ENCODE measurements at places on chromosomes 5 and 9.

DNA sequence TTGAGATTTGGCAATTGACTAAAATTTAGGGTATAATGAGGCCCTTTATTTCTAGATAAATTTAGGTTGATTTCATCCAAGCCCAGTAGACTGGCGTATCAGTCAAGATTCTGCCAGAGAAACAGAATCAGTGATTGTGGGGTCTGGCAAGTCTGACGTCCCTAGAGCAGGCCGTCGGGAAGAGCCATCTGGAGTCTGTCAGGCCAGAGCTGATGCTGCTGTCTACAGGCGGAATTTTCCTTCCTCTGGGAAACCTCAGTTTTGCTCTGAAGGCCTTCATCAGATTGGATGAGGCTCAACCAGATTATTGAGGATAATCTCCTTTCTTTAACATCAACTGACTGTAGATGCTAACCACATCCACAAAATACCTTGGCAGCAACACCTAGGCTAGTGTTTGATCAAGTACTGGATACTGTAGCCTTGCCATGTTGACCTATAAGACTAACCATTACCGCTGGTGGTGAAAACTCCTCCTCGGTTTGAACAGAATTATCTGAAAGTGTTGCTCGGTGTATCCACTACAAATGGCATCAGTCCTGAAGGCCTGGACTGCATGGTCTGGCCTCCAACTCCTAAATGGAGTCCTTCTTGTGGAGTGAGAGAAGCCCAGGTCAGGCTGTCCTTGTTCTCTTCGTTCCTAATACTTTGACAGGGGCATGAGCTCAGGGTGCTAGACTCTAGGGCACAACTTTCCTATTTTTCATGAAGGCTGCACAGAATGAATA is 83.2 kb upstream of the ANKH start:
- DNase-seq: no peak

DNA sequence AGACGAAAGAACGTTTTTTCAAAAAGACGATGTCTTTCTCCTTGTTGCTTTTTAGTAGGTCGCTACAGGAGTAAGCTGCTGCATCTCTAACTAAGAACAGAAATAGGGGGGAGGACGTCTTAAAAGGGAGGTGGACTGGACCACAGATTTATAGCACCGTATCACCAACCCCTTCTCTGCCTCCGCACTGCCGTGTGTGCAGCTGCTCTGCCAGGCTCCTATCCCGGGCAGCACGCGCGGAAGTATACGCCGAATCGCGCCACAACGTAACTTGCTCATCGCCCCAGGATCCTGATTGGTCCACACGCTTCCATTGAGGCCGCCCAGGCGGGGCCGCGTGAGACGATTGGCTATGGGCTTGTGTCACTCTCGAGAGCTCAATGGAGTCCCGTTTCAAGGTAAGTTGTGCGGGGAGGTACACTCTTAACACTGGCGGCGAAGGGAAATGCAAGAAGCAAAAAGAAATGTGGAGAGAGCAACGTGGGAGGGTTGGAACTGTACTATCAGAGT is at the start of gene ELAVL2:
Gene ELAVL2 (minus strand): TSS at position 121 of the 510 bp plus-strand sequence. CDS start 64,006 bp downstream, outside the sequence.
- DNase-seq: peak; percentile 99

DNA sequence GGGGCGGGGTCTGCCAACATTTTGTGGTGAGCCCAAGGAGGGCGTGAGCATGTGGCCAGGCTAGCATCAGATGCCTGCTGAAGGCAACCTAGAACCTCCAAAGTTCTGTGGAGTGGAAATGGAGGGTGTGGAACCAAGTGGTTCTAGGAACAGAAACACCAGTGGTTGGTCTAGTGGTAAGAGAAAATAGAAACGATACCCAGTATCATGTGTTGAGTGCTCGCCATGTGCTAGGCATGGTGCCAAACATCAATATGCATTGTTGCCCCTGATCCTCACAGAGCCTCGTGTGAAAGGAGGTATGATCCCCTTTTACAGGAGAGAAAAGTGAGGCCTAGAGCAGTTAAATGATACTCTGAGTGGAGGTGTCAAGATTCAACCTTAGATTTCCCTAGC is 31.5 kb upstream of the MVB12B start:
- no peak for DNase-seq

DNA sequence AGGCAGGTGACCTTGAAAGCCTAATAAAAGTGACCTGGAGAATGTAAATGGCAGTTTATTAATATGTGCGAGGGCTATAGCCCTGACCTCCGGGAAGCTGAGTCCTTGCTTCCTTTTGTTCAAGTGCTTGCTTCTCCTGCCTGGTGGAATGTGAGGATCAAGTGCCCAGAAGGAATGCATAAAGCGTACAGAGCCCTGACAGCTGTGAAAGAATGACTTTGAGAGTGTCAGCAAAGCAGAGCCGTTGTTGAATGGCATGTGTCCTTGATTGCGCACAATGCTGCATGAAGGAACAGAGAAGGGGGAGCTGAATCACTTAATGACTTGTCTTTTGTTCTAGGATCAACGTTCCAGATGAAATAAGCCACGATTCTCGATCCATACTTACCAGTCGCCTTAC is 133.0 kb downstream of the SLF1 start:
- no peak for DNase-seq

- no peak for DNase-seq
Measured at GRCh38 chr5:61081741-61082140, 80.5 kb downstream of the SMIM15 start.

DNA sequence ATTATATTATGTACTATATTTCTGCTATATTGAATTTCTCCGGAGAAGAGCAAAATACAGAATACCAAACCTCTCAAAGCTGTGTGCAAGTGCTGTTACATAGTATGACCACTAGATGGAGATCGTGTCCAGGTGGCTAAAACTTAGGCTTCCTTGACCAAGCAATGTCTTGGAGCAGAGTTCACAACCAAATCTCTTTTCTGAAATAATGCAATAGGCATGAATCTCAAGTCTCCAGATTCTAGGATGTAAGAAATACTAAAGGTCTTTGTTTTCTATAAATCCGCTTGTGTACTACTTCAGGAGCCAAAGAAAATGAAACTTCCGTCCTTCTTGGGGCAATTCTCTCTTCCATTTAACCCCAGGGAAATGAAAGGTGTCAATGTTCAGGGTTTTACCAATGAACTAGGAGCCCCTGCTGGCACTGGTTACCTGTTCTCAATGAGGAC is 181.5 kb upstream of the RAI14 start:
- peak; percentile 57 for DNase-seq

GRCh38 chr5:90421136-90421535 is 11.6 kb upstream of the CETN3 start:
- DNase-seq: no peak

DNA sequence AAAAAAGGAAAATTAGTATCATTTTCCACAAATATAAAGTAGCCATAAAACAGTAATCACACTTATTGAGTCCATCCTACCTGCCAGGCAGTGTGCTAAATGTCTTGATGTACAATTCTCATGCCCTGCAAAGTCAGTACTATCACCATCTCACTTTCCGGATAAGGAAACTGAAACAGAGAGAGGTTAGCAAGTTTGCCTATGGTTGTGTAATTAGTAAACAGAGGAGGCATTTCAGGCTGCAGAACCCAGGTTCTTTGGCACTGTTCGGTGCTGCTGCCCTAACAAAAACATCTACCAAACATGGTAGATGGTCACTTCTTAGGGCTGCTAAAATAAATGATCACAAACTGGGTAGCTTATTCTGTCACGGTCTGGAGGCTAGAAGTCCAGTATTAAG is 22.6 kb downstream of the PLAC8L1 start:
- DNase-seq: no peak

DNA sequence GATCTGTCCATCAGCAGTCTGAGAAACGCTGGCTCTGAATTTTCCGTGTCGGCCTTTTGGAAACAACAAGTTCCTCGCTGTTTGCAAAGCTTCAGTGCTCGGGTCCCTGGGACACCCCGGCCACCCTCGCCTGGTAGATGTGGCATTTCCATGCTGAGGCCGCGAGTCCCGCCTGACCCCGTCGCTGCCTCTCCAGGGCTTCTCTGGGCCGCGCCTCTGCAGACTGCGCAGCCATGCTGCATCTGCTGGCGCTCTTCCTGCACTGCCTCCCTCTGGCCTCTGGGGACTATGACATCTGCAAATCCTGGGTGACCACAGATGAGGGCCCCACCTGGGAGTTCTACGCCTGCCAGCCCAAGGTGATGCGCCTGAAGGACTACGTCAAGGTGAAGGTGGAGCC is 4.7 kb downstream of the NTNG2 start:
- DNase-seq: no peak

DNA sequence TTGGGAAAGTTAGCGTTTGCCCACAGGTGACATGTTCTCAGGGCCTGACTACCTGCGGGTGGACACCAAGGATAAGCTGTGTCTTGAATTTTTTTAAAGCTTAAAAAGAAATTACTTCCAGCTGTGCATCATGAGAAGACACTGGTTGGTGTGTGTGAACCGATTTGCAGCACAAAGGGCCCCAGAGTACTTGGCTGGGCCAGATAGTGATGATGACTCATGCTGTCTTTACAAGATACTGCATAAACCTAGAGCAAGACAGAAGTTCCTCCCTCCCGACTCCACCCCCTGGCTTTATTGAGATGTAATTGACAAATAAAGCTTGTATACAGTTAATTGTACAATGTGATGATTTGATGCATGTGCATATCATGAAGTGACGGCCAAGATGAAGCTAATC is 212.8 kb downstream of the NXNL2 start:
- peak; percentile 94 for DNase-seq

DNA sequence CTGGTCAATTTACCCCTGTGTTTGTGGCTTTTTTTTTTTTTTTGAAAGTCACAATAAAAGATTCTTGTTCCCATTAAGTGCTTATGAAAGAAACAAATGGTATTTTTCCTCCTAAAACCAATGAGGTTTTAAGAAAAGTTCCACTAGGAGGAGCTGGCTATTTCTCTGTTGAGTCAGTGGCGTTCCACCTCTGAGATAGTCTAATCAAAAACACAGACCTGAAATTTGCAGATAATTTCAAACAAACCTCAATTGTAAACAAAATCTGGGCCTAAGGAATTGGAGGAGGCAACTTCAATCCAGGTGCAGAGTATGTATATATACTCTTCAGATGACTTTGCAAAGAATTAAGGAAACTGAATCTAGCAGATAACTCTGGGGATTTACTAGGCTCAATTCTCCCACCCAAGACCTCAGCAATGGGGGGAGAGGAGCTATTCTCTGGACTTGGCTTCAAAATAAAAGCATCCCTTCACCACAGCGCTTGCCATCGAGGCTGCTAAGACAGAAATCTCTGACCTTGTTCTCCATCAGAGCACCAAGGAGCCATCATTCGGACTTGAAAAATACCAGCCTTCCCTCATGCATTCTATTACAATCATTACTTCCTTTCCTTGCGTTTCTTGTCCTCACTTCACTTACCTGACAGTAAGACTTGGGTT is 52.4 kb downstream of the FANCC start:
- DNase-seq: peak; percentile 48

DNA sequence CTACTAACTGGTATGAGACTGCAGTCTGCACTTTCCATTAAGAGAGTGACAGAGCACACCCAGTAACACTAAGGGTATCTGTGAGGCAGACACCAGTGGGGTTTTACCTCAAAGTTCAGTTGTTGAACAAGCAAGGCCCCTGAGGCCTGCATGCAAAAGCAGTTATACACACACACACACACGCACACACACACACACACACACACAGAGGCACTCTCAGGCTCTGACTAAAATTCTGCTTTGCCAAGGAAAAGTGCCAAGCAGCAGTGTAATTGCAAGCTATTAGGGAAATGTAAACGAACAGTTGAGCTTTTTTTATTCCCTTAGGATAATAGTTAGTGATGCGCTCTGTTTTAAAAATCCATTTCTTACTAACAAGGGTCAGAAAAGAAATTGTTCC is 377.1 kb downstream of the SPOCK1 start:
- peak; percentile 35 for DNase-seq

DNA sequence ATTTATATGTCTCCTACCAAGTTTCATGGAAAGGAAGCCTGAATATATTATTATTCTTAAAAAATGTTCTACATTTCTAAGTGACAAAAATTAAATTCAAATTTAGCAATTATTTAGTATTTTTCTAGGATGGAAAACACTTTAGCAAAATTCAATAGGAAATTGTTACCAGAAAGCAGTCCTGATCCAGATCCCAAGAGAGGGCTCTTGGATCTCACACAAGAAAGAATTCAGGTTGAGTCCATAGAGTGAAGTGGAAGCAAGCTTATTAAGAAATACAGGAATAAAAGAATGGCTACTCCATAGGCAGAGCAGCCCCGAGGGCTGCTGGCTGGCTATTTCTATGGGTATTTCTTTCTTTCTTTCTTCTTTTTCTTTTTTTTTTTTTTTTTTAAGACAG is 44.7 kb downstream of the LRRC70 start:
- no peak for DNase-seq

GRCh38 chr9:71783120-71783523 is 14.8 kb upstream of the CEMIP2 start:
- no peak for DNase-seq

GRCh38 chr9:20256284-20256948 is 365.9 kb downstream of the MLLT3 start:
- DNase-seq: no peak

- peak; percentile 38 for DNase-seq
Measured at GRCh38 chr5:115543365-115544042, 1.1 kb downstream of the FEM1C start.

- no peak for DNase-seq
Measured at GRCh38 chr5:162107591-162107990, 40.0 kb downstream of the GABRG2 start.

- DNase-seq: peak; percentile 73
Measured at GRCh38 chr5:167916261-167916691, 375.2 kb upstream of the WWC1 start.

DNA sequence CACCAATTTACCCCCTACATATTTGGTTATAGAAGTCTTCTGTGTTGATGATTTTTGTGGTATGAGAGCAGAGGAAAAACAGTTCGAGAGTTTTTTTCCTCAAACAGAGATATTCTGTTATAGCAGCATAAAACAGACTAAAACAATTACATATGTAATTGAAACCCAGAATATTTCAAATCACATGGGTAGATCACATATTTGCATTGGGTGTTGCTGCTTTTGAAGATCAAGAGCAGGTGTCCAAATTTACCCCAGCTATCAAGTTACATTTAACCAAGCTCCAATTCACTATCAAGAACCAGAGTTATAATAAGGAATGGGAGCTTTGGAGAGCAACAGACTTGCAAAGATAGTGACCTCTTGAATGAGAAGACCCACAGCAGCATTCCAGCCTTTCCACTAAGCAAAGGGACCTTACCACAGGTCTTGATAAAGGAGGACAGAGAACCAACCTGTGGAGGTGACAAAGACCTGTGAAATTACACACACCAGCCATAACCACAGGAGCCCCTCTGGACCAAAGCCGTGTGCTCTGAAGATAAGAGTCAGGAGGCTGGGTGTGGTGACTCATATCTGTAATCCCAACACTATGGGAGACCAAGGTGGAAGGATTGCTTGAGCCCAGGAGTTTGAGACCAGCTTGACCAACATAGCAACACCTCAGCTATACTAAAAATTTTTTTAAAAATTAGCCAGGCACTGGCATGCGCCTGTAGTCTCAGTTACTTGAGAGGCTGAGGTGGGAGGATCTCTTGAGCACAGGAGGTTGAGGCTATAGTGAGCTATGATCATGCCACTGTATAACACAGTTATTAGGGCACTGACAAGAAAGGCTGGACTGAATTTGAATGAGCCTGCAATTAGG is 4.0 kb upstream of the CCL28 start:
- no peak for DNase-seq

- DNase-seq: peak; percentile 43
Measured at GRCh38 chr9:32581512-32582143, 8.7 kb upstream of the NDUFB6 start.
